ENCODE measurements at places on chromosomes 1 and 21.

DNA sequence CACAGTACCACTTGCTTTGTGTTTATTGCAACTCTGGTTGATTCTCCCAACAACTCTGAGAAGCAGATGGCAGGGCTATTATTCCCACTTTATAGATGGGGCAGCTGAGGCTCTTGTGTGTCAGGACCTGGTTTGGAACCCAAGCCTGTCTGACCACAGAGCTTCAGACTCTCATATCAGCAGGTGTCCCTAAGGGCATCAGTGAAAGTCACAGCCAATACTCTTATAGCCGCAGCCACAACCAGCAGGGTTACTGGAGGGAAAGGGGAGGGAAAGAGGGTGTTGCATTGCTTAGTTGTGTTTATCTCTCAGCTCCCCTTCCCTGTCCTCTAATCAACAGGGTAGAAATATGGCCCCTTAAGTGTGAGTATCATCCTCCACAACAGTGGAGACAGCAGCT, 304.0 kb downstream of the RRAGC start:
- DNase-seq = no peak

DNA sequence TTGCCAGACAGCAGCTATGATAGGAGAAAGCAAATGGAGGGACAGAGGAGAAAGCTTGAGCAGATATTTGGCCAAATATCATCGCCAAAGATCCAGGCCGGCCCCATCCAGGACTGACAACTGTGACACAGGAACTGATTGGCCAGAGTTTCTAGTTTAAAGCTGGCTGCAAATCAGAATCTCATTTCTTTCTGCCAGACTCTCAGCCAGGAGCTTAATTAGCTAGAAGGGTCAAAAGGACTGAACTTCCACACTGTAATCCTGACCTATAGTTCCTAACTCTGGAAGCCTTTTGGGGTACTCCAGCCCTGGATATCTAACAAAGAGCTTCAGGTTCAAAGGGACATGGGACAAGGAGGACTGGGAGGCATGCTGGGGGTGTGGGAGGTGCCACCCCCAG, 106.7 kb upstream of the GNG12 start:
- no peak for DNase-seq

DNA sequence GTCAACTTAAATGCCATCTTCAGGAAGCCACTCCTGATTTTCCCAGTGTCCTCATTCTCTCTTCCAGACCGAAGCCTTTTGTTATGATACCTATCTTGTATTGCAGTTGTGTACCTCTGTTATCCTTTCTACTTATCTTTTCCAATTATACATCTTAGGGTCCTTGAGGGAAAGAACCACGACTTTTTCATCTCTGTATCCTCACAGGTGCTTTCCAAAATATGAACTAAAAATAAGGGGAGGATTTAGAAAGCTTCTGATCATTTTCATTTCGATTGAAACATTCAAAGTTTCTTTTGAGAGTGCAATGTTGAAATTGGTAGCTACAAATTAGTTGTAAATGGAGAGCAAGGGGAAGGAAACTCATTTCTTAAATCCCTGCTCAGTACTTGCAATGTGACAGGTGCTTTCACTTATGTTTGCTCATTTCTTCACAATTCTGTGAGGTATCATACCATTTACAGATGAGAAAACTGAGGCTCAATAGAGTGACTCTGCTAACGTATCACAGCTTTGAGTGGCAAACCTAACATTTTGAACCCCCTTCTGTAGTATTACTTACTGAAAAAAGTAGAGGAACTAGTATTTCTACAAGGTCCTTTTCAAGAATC, 24.2 kb downstream of the SLC19A2 start:
- no peak for DNase-seq

- DNase-seq = peak; percentile 61
These were observed 19.7 kb downstream of the CDK18 start for GRCh38 chr1:205523891-205524793.

DNA sequence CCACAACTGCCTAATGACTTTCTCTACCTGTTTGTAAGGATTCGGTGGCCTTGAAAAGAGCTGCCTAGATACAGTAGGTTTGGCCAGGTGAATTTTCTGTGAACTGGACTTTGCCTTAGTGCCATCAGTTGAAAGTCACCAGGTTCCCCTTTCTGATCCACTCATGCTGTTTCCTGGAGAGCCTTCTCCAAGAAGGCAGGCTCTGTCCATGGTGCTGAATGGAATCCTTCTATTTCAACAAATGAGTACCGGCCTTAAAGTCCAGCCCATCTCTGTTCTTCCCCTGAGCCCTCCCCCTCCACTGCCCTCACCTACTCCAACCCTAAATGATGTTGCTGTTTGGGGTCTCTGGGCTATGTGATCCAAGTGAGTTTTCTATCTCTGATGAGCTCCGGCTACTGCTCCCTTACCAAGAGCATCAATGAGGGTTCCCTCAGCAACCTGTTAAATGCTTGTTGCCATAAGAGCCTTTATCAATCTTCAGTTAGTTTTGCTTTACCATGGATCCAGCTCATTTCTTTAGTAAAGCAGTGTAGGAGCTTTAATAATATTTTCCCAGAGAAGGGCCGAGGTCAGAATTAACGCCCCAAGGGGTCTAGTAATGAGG, 500.4 kb downstream of the PTPRU start:
- no peak for DNase-seq

DNA sequence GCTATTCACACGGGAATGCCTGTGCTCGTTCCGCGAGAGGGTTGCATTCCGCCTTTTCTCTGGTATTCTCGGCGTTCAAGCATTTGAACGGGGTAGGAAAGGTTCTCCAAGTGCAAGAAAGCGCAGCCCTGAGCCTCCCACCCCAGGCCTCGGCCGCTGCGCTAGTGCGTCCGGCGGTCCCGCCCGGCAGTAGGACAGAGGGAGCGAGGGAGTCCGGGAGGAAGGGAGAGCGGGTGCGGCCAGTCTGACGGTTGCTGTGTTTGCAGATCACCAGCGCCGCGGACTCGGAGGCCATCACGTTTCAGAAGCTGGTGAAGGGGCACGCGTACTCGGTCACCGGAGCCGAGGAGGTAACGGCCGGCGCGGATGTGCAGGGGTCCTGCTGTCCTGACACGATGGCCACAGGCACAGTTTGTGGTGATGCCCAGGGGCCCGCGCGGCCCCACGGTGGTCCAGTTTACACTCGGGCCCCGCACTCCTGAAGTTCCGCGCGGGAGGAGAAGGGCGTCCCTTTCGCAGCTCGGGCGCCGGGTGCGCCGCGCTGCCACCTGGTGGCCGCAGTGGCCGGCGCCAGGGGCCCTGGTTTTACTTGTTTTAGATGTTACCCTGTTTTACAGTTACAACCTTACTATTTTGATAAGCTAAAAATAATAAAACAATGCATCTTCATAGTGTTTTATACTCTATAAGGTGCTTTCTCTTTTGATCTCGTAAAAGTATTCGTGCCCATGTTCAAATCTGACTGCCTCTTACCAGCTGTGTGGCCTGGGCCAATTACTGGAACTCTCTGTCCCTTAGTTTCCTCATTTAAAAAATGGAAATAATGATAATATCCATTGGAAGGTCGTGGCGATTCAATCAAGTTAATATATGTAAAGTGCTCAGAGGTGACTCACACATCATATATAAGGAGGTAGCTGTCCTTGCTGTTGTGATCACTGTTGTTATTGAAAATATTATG, 36.7 kb downstream of the CAPN2 start:
- DNase-seq = peak; percentile 35

DNA sequence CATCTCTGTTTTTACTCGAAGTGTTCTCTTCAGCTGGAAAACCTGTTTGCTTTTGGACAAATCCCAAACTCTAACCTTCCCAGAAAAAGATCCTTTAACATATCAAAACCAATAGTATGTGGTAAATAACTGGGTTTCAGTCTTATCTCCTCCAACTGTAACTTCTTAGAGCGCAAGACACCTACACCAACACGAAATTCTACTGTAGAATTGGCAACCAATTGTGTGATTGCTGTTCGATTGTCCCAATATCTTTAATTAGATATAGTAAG, 5.8 kb upstream of the MPZL1 start:
- DNase-seq = no peak

- DNase-seq = no peak
These were observed 53.9 kb downstream of the PHC2 start for GRCh38 chr1:33377013-33377412.

DNA sequence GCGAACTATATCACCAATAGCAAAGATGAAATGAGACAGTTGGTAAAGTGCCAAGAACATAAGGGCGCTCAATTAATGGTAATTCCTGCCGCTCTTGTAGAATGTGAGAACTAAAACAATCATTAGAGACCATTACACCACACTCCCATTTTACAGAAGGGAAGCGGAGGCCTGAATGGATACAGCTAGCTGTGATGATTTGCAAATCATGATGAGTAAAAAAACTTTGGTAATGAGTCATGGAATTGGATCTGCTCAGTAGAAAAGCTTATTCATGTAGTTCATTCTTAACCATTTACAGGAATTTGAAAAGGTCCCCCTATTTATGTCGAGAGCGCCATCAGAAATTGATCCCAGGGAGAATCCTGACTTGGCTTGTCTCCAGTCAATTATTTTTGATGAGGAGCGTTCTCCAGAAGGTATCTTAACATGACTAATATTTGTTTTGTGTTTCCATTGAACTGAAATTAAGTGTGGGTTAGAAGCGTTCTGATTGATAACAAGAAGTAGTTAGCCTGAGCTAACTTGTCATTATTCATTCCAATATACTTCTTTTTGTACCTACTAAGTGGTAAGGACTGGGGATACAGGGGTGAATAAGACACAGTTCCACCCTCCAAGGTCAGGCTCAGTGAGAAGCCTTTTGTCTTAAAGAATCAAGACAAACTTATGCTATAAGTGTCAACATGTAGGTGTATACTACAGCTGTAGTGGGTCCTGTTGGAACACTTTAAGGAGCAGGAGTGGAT, 812 bp downstream of the TTC4 start:
- peak; percentile 3 for DNase-seq

- no peak for DNase-seq
These were observed 70.1 kb upstream of the TMPRSS2 start for GRCh38 chr21:41578083-41578482.

GRCh38 chr1:68361346-68361910, 88.3 kb downstream of the RPE65 start:
- DNase-seq = no peak

DNA sequence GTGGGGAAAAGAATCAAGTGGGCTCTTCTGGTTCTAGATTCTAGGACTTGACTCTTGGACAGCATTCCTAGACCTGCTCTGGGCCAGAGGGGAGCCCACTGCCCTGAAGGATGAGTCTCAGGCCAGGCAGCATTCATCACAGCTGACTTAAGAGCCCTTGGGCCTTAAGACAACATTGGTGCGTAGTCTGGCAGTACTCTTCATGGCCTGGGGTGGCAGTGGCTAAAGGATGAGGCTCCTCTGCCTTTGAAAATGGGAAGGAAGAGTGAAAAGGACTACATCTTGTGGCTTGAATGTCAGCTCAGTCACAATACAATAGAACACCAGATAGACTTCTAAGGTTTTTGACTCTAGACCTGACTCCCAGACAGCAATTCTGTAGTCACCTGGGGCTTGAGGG, 1415.1 kb upstream of the PRMT6 start:
- no peak for DNase-seq

DNA sequence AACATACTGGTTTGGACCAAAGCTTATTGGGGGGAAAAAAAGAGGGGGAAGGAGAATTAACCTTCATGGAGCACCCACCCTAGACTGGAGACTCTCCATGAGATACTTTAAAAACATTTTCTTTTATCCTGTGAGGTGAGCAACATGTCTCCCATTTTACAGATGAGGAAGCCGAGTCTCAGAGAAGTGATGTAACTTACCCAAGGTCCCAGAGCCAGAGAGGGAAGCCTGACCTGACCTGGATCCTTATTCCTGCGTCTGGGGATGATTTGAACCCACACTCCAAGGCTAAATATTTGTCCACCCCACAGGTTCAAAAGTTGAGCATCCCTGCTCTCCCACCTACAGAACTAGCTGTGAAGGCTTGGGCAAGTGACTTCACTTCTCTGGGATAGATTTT, 137.9 kb upstream of the JUN start:
- DNase-seq = no peak

- DNase-seq = no peak
These were observed 1.2 kb downstream of the MCOLN3 start for GRCh38 chr1:85047144-85047471.

DNA sequence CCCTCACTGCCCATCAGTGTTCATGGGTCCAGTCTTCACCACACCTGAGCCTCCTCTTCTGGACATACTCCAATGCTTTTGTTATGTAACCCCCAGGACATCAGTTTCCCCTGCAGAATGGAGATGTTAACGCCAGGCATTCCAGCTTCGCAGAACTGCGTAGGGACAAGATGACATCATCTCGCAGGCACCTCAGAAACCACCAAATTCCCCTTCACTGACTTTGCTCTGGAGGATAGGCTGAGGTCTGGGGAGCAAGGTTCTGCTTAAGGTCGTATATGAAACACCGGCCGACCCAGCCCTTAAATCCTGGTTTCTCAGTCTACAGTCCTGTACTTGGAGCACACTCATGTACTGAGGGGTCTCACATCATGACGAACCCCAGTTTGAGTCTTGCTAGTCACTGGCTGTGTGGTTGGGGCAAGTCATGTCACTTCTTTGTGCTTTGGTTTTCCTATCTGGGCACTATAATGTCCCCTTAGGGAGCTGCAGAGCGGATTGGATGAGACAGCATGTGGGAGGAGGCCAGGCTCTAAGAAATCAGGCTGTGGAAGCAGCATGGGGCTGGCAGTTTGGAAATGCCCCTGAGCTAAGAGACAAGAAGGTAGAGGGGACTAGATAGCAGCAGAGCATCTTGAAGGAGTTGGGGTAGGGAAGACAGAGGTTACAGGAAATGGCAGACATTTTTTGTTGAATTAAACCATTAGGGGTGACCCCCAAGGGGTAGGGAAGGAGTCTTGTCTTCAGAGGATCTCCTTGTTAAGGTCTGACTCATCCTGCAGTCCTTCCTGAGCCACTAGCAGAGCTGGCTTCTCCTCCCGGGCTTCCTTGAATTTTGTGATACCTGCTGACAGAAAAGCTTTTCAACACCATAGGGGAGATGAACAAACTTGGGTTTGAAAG, 138.3 kb downstream of the FOXD2 start:
- no peak for DNase-seq

- DNase-seq = no peak
These were observed 57.5 kb upstream of the PDC start for GRCh38 chr1:186518395-186518794.

GRCh38 chr1:77632216-77632615, 50.2 kb downstream of the ZZZ3 start:
- no peak for DNase-seq

GRCh38 chr1:13775916-13776315, 75.9 kb downstream of the PRDM2 start:
- DNase-seq = no peak

Measured in activated CD4-positive, alpha-beta T cell treated with anti-CD3 and anti-CD28 coated beads for 24 hours (primary cell).